ENCODE measurements at places on chromosomes 16 and 17.

DNA sequence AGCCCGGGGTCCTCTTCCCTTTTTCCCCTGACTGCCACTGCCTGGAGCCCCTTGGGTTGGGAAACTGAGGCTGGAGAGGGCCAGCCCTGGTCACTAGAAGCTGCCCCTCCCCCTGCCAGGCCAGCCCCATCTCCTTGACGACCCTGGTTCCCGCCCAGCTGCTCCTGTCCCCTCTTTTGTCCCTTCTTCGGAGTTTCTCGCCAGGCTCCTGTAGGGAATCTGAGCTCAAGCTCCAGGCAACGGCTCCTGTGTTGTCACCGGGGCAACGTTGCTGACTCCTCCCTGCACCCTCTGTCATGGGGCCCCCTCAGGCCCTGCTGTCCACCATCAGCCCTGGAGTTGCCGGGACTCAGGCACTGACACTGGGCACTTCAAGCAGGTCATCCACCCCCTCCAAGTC is 5.7 kb downstream of the LLGL1 start:
- DNase-seq: no peak

- DNase-seq: no peak
Measured at GRCh38 chr17:78535273-78536197, 41.7 kb downstream of the DNAH17 start.

- DNase-seq: no peak
Measured at GRCh38 chr17:34249478-34249877, 5.6 kb upstream of the CCL2 start.

- DNase-seq: no peak
Measured at GRCh38 chr17:72386619-72387237, 265.9 kb downstream of the SOX9 start.

DNA sequence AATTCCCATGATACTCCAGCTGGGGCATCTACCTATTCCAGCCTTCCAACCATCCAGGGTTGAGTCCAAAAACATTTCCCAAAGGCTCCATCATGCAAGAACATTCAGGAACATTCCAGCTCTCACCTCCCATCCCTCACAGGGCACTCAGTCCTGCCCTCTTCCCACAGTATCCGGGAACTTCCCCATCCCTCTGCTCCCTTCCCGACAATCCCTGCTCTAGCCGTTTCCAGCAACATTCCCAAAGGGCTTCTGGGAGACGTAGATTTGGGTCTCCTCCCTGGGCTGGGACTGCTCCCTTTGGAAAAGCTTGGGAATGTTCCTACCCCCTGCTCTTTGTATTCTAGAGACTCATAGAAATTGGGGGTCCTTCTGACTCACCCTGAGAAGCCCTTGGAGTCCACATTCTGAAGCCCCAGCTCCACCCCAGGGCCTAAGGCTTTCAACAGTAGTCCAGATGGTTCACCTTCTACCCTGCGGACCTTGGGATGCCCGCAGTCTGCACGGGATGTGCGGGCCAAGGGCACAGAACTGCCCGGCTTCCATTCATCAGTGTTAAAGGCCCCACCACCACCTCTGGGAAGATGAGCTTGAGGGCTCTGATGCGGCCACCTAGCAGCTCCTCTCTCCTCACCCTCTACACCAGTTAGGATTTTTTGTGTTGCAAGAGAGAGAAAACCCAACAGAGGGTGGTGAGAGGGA is 25.4 kb downstream of the NGFR start:
- DNase-seq: no peak
